ENCODE measurements at places on chromosomes 6 and 20. TPM values are rescaled to one million over a fixed set of nuclear protein-coding genes. Genes with fewer than 3 reads are reported as not detected.

DNA sequence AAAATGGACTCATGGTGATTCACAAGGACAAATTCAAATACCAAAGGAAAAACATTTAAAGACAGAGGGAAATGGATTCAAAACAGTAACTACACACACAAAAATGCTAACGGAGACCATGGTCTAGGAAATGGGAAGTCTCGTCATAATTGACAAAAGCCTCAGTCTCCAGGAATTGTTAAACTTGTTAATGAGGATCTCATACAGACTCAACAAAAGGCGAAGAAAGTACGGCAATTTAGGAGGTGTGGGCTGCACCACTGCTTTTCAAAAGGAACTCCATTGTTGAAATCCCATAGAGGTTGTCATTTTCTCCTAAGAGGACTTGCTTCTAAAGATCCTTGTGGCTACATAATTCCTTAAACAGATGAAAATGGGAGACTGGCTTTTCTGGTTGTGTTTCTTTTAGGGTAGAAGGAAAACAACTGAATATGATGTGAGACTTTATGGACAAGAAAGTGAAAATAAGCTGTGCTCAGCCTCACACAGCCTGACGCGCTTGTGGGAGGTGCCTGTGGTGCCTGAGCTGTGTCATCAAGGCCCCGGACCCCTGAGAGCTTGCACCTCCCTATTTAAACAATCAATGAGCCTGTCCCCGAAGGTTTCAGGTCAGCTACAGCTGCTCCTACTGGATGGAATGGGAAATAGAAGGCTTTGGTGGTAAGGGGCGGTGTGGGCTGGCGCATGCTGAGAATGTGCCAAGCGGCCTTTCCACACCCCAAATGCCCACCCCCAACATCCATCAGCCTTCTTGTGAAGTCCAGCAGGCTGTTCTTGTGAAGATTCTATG lies 2.5 kb upstream of the CLDN20 start:
- DNase-seq, result no peak

Gene THBD
- total RNA-seq, result 6.7 TPM

Gene SLC22A16
- not detected for total RNA-seq

DNA sequence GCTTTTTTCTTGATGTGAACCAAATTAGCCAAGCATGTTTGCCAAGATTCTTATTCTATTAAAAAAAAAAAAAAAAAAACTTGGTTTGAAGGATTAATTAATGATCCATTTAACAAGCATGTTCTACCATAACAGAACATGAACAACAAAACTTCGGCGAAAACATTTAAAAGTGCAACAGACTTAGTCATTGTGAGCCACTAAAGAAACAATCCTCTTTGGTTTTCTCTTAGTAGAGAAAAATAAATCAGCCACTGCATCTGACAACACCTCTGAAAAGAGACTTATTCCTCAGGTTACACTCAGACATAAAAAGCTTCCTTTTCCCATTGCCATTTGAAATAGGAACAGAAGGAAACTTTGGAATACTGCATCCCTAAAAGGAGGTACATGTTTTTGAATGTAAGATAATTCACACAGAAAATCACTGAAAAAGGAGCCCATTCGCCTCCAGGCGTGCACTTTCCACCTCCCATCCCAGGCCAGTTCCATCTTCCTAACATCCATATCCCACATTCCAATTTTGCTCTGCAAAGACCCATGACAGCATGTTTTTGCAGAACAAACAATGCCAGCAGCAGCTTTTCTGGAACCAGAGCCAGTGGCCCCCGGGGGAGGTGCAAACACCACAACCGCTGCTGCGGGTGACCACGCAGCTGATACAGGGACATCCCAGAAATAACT lies 79.5 kb downstream of the ZMYND8 start:
- DNase-seq, result peak; percentile 74

GRCh38 chr20:34703424-34704176 lies 544 bp upstream of the TP53INP2 start:
- peak; percentile 32 for DNase-seq

DNA sequence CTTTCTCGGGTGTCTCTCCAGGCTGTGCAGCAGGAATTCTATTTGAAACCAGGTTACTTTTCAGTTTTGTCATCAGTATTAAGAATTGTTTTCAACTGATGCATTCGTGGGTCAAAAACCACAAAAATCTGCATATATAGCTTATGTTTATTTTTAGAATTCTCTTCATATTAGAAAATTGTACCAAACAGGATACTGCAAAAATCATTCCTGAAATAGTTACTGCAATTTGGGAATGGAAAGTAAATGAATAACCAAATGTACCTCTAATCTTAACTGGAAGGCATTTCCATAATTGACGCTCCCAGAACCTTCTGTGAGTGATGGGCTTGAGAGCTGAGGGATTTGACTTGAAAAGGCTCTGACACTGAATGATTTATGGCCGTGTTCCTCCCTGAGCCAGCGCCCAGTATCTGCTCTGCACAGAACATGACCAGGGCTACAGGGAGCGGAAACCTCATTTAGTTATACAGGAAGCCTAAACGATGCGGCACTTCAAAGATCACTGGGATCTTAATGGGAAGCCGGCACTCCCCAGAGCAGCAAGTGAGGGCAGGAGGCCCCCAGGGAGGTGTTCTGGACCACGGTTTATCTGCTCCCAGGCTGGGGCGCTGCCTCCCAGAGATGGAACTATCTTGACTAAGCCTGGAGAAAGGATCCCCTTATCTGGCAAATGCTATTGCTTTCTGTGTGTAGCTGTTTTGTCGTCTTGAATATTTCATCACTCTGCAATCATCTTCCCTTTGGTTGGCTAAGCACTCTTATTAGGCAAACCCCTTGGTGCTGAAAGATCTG lies 446.0 kb downstream of the QKI start:
- DNase-seq, result peak; percentile 32

Gene TXLNB
- 0.36 TPM for total RNA-seq

Gene POPDC3
- 33.7 TPM for total RNA-seq

Gene SLC22A3
- total RNA-seq, result 1.5 TPM

Gene RAET1G
- 0.82 TPM for total RNA-seq

Gene FOXF2
- 0.25 TPM for total RNA-seq

DNA sequence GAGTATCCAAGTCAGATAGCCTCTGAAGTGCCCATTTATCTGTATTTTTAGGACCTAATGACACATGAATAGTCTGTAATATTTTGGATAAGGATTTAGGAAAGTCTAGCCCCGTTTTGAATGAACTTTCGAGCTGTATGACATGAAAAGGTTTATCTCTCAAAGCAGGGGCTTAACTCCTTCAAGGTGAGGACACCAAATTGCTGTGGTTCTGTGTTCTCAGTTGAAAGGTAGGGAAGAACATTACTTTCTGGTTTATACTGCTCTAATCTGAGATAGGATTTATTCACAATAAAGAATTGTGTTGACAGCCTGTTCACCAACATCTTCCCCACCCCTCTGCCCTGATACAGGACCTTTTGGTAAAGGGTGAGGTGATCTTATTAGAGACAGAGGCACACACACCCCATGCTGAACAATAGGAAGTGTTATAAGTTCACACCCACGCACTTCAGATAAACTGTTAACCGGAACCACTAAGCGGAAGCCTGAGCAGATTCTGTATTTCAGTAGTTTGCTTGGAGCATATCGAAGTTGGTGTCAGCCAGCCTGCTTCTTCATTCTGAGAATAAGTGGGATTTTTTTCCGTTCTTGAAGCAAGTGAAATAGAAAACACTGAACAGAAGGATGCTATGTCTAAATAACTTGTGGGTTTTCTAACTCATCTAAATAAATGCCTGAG lies 223.3 kb downstream of the TMEM242 start:
- DNase-seq, result no peak

Gene GPR63
- 0.27 TPM for total RNA-seq

Gene OPN5
- total RNA-seq, result not detected

- DNase-seq, result no peak
Measured at GRCh38 chr6:56046576-56046975, 171.2 kb upstream of the BMP5 start.

- no peak for DNase-seq
Measured at GRCh38 chr6:53960311-53960710, 150.9 kb upstream of the MLIP start.

DNA sequence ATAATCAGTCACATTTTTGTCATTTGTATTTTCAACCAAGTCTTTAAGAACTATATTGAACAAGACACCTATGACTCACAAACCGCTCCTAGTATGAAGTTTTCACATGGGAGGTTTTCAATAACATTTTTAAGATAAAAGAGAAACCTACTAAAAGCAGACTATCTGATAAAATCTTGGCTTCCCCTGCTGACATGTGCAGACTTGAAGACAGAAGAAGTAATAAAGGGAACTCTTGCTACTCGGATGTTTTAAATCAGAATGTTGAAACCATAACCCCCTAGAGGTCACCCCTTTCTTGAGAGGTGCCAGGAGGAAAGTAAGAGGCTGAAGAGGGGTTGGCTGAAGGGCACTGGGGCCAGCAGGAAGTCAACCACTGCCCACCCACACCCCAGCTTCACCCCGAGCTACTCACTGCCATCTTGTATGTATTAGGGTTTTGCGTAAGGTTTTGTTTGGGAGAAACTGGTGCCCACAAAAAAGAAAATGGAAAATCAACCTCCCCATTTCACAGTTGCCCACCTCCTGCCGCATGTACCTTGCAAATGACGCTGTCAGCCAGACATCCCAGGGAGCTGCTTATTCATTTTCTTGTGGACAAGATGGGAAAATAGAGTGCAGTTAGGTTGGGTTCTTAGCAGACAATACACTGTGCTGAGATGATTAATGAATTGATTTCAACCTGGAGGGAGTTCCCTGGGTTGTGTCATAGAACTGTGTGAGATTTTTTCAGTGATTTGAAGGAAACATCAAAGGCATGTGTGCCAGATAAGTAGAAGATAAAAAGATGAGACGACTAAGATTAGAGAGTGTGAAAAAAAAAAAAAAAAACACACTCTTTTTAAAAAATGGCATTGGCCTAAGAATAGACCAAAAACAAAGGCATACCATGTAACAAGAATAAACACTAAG lies 83.2 kb upstream of the TAB2 start:
- DNase-seq, result peak; percentile 79

- DNase-seq, result peak; percentile 87
Measured at GRCh38 chr6:148358196-148358785, 15.7 kb downstream of the SASH1 start.

Gene TBP
- 16.8 TPM for total RNA-seq

Gene FAM184A
- total RNA-seq, result 0.74 TPM

DNA sequence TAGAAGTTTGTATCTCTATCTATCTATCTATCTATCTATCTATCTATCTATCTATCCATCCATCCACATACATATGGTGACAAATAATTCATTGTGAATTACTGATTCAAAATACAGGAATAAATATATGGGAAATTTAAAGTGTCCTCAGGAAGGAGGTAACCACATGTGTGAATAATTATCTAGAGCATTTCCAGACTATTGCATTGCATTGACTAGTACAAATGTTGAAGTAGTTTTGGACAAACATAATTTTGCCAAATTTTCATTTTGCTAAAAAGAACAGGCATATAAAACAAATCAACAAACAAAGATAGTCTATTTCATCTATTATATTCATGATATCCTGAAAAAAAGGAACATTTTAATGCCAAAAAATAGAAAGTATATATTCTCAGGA lies 192.7 kb downstream of the UTRN start:
- DNase-seq, result peak; percentile 22

Gene EPB41L1
- 13.5 TPM for total RNA-seq

- peak; percentile 43 for DNase-seq
Measured at GRCh38 chr6:148713921-148714320, 32.9 kb upstream of the UST start.

GRCh38 chr6:30761791-30762429 lies 17.6 kb upstream of the IER3 start:
- DNase-seq, result no peak

- DNase-seq, result peak; percentile 1
Measured at GRCh38 chr6:75818098-75818855, 69.2 kb downstream of the MYO6 start.

- DNase-seq, result no peak
Measured at GRCh38 chr6:151092591-151092990, 147.2 kb upstream of the AKAP12 start.

Gene IRF4
- total RNA-seq, result not detected

DNA sequence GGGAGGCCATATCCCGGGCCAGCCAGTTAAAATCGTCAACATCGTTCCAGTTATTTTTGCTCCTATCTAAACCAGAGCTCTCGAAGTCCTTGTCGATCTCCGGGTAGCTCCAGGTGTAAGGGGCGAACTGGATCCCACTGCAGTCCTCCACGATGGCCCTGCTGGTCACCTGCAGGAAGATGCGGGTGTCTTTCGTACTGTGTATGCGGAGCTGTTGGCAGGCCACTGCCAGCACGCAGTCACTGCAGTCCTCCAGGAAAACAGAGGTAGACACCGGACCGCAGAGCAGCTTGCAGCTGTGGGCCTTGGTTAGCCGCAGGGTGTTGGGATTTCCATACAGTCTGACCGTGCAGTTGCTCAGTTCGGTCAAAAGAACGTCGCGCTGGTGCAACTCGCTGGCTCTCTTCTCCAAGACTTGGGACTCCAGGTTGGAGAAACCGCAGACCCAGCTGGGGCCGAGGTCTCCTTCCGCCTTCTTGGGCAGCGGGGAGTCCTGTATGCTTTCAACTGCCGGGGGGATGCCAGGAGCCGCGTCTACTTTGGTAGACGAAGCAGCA lies 742 bp downstream of the TBCC start:
- peak; percentile 20 for DNase-seq

Gene ACTL10
- total RNA-seq, result 2.5 TPM

GRCh38 chr6:127641905-127642304 lies 64.9 kb downstream of the C6orf58 start:
- peak; percentile 58 for DNase-seq

- DNase-seq, result no peak
Measured at GRCh38 chr20:3778976-3779375, 2.3 kb downstream of the SPEF1 start.

DNA sequence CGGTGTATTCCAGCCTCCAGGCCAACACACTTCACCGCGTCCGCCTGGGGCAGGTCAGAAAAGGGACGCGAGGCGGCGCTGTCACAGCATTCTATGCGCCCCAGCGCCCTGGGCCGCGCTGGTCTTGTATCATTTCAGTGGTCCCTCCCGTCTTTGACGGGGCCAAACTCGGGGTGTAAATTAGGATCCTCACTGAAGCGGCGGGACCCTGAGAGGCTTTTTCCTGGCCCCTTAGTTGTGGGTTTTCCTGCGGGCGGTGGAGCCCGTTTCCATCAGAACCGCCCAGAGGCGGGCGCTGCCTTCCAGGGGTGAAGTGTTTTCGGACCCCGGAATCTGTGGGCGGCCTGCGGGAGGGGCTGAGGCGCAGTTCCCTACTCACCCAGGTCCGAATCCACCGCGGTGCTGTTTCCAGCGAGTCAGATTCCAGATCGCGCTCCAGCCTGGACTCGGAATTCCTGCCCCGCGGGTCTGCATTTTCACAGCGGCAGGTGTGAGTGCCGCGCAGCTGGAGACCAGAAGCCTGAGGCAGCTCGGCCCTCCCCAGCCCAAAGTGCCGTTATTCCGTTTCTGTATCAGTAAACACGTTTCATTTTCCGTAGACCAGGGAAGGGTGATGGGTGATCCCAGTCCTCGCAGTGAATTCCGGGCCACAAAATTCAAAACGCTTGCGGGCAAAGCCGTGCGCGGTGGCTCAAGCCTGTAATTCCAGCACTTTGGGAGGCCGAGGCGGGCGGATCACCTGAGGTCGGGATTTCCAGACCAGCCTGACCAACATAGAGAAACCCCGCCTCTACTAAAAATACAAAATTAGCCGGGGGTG lies 3.9 kb upstream of the MICB start:
- peak; percentile 73 for DNase-seq

Gene ECT2L
- under 0.01 TPM for total RNA-seq

Measured in fibroblast of the aortic adventitia (primary cell).